ENCODE measurements at places on chromosomes 2 and 18.
A peak's percentile ranks its signal among the peaks of the same experiment; 100 is the strongest.

DNA sequence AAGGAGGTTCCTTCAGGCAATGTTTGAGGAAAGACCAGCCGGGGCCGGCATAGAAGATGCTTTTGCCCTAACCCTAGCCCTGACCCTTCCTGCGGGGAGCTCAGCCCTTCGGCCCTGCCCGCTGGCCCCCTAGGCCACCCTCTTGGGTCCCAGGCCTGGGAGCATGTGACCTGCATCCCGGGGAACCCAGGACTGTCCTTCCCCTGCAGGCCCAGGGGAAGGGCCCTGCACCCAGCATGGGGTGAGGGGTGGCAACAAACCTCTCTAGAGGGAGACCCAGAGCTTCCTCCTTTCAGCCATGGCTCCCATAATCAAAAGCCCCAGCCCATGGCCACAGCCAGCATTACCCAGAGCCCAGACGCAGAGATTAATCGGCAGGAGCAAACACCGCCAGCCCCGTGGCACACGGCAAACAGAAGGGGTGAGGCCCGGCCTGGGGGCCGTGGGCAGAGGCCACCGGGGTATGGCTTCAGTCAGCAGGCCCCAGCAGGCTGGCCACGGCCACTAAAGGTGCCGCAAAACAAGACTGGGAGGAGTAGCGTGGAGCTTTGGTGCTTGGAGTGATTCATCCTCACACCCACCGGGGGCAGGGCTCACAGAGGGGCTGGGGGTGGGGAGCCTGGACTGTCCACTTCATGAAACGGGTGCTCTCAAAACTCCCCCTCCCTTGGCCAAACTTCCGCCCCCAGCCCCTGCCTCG, 61.6 kb upstream of the HPCAL1 start:
- no peak for DNase-seq

DNA sequence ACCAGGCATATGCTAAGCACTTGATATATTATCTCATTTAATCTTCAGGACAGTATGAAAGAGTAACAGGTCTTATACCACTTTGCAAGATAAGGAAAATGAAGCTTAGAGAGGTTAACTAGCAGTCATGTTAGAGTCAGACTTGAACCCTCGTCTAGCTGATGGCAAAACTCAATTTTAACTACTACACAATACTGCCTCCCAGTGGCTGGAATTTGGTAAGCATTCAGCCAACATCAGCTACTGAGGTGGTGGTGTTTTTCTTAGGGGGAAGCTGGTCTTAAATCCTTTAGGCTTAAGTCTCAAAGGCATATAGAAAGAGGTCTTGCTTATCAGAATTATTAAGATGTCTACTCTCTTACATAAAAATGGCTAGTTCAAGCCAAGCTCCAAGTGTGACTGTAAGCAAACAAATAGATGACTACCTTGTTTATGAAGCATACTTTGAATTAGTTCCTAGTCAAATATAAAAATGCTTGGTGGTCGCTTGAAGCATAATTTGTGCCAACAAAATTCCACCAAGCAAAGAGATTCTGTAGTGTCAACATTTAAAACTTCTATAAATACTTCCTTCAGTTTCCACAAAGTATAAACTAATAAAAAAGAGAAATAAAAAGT, 325.4 kb upstream of the FIGN start:
- peak; percentile 59 for DNase-seq

GRCh38 chr2:71500426-71501079, 47.2 kb downstream of the DYSF start:
- no peak for DNase-seq

- peak; percentile 31 for DNase-seq
Measured at GRCh38 chr2:193695367-193695766, 1500.6 kb upstream of the TMEFF2 start.

GRCh38 chr2:6845312-6845711, 20.4 kb downstream of the CMPK2 start:
- no peak for DNase-seq

- no peak for DNase-seq
Measured at GRCh38 chr2:70936165-70936978, 672 bp downstream of the ATP6V1B1 start.

- DNase-seq: no peak
Measured at GRCh38 chr2:135870571-135870970, 5.7 kb downstream of the MCM6 start.
